Fibroblast of lung (primary cell): ENCODE measurements at places on chromosomes 7 and 10.
A peak's percentile ranks its signal among the peaks of the same experiment; 100 is the strongest.

DNA sequence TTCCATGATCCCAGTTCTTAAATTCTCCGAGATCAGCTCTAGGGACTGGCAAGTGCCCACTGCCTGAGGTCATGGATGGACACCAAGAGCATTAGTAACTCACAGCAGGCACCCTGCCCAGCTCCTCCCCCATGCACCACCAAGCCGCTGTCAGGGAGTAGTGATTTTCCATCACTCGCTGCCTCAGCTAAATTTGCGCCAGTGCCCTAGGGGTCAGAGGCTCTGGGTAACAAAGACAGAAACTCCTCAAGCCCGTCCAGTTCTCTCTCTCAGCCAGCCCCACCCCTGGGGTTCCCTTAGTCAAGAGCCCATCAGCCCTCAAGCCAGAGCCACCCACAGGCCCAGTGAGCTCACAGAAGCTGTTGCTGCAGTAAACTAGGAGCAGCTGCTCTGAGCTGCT, 30.0 kb downstream of the PAX2 start:
- no peak for DNase-seq

GRCh38 chr10:122441961-122442360, 12.5 kb upstream of the ARMS2 start:
- no peak for DNase-seq

GRCh38 chr7:3358991-3359390, 57.9 kb downstream of the SDK1 start:
- DNase-seq: no peak

DNA sequence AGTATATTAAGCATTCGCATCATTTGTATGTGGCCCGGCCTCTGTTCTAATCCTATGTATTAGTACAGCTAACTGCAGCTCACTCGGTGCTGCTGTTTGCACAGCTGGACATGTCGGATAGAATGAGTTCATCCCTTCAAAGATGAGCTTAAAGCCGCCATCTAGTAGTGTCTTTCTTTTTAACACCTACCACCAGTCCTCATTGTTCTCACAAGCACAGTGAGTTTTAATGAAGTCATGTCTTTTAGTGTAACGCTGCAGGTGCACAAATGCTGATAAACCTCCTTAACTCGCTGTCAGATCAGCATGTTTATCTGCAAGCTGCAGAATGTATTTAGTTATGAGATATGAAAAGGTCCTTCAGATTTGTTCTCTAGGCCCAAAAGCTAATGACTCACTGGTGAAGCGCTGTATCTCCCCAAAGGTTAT, 247.5 kb downstream of the MTERF1 start:
- no peak for DNase-seq

- DNase-seq: no peak
Observed at GRCh38 chr7:105452085-105452484, 63.4 kb upstream of the SRPK2 start.

GRCh38 chr10:110546499-110547110, 20.9 kb upstream of the SMC3 start:
- no peak for DNase-seq

DNA sequence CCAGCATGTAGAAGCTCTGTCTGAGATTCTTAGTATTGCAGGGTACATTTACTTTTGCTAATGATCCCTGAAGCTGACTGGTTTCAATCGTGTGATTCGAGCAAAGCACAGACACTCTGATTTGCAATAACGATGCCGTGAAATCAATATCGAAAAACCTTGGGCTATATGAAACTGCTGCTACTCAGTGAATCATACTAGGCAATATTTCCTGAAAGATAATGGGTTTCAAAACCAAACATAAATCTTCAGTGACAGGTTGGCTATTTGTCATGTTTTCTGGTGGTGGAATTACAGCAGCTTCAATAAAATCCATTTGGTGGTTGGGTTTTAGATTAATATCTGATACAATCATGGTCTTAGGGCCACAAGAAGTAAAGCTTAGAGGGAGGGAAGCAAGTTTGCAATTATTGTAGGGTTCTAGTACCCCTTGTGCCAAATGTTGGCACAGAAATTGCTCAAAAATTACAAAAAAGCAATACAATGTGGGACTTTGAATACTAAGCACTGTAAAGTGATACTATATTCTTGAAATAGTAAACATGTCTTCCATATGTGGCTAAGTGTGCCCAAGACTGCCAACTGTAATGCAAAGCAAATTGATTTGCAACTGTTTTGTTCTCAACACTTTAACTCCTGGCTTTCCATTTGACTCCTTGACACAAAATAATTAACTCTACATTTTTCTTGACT, 112.4 kb upstream of the JAZF1 start:
- DNase-seq: peak; percentile 45
